Cerebellar nuclear complex (tissue), 1 donor: ENCODE measurements at places on chromosomes 2 and 18.

- DNase-seq: no peak
Measured at GRCh38 chr18:52363861-52364260, 23.9 kb downstream of the DCC start.

GRCh38 chr2:65430603-65431420, 1.6 kb downstream of the SPRED2 start:
- no peak for DNase-seq

DNA sequence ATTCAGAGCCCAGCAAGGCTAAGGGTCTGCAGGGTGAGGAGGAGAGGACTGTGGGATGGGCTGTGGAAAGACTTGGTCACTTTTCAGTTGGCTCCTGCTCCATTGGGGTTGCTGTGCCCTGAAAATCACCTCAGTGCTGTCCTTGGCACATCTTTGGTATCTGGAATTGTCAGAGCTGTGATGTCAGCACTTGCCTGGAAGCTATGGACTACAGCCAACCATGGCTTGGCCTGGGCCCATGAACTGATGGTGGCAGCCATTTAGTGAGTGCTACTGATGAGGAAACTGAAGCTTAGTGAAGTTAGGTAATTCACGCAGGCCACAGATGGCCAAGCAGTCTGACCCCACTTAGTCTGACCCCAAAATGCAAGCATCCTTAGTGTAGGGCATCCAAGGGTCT, 121.8 kb upstream of the SERPINE2 start:
- no peak for DNase-seq

DNA sequence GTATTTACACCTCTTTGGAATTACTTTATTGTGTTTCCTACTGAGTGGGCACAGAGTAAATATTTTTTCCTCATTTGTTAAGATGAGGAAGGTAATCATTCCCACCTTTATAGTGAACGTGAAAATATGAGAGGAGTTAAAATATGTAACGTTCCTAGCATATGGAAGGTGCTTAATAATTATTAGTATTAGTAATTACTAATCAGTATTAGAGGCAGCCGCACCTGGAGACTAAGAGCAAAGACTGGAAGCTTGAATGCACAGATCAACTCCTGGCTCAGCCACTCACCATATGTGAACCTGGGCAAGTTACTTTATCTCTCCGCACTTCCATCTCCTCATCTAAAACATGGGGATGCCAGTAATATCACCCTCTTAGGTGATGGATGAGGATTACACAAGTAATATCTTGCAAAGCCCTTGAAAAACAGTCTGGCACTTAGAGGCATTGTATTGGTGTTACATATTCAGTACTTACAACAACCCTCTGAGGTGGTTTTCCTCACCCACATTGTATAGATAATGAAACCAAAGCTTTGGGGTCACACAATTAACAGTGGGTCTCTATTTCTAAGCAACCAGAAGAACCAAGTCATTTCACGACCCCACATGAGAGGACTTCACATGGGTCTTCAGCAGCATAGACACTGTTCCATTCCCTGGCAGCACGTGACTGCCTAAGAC, 100.3 kb upstream of the KCTD1 start:
- no peak for DNase-seq

GRCh38 chr2:46663614-46664013, 184.2 kb downstream of the TMEM247 start:
- DNase-seq: no peak

DNA sequence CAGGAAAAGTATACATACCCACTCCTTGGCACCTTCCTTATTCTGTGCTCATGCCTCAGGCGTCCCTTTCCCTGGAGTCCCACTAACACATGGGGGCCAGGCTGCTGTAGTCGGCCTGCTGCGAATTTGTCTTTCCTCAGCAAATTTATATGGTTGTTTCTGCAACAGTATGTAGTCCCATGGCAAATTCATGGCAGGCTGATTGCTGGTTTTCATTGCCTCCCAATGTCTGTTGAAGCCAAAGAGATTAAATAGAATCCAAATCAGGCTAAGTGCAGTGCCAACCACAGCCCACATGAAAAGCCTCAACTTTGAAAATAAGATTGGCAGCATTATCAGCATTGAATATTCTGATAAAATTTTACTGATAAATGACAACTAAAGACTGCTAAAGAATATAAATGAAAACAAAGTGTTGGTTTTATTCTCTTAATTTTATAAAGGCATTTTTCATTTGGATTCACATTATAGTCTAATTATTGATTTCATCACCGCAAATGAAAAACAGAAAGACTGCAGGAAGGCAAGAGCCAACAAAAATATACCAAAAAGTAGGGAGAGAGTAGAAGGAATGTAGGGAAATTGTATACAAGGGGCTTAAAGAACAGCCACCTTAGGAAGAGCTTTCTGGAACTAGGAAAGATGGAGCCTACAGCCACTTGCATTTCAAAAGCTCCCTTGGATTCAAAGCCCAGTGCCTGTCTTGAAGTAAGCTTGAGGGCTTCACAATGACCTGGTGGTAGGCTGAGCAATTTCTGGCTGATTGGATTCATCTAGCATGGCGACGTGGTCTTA, 283.7 kb upstream of the MMADHC start:
- no peak for DNase-seq

- no peak for DNase-seq
Measured at GRCh38 chr2:78890935-78891334, 134.6 kb upstream of the REG3G start.

DNA sequence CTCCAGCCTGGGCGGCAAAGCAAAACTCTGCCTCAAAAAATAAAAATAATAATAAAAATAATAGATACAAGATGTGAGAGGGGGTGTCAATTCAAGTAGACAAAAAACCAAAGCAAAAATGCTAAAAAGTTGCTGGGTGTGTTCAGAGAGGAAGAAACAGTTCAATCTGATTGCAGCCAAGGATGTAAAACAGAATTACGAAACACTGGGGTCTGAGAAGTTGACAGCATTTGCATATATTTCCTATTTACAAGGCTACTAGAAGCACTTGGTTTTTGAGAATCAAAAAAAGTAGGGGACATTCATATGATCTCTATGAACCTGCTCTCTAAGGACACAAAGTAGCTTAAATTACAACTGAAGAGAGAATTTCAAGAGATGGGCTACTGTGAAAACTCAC, 7.6 kb downstream of the TRIP12 start:
- no peak for DNase-seq

DNA sequence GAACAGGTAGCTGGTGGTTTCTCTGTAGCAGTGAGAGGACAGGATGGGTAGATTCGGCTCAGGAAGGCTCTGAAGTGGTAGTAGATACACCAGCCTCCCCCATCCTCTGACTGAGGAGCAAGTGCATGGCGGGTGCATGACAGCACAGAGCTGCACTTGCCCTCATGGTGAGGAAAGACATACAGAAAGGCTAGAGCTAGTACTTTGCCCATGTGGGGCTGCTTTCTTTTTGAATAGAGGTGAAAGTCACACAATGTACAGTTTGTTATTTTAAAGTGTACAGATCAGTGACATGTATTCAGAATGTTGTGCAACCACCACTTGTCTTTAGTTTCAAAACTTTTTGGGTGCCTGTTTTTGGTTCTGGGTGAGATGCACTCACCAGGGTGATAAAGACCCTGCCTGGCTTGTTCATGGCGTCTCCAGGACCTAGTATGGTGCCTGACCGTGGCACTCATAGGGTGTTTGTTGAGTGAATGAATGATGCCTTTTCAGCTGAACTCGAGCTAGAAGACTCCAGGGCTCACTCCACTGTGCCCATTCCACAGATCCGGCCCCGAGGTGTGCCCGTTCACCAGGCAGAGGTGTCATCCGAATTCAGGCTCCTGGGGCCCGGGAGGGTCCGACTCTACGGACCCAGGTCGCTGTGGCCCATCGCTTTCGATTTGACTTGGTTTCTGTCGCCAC, 421 bp upstream of the VAMP5 start:
- DNase-seq: no peak

DNA sequence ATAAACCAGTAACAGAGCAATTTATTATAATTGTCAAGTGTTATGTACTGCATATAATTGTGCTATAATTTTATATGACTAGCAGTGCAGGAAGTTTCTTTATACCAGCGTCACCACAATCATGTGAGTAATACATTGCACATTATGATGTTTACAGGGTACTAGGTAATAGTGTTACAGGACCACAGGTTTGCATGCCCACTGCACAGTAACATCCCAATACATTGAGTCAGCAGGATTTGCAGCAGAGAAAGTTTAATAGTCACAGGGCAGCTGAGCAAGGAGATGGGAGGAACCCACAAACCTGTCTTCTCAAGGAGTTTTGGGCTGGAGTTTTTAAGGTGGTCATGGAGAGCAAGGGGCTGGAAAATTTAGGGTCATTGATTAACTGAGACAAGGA, 1042.9 kb upstream of the ACVR2A start:
- DNase-seq: no peak

- no peak for DNase-seq
Measured at GRCh38 chr2:162484551-162484950, 140.6 kb downstream of the GCA start.

- no peak for DNase-seq
Measured at GRCh38 chr2:126723281-126723815, 67.4 kb downstream of the GYPC start.

DNA sequence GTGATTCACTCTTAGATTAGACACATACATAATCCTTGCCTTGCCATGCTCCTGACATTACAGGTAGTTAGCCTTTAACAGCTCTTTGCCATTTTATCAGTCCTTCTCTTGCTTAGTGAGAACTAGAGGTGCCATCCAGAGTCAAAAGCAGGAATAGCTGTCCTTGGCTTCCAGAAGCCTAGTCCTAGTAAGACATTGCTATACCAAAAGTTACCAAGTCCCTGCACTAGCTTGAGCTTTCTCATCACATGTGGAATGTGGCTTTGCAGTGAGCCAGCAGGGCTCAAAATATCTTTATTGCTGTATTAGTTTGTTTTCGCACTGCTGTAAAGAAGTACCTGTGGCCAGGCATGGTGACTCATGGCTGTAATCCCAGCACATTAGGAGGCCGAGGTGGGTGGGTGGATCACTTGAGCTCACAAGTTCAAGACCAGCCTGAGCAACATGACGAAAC, 104.7 kb upstream of the NOSTRIN start:
- DNase-seq: no peak

DNA sequence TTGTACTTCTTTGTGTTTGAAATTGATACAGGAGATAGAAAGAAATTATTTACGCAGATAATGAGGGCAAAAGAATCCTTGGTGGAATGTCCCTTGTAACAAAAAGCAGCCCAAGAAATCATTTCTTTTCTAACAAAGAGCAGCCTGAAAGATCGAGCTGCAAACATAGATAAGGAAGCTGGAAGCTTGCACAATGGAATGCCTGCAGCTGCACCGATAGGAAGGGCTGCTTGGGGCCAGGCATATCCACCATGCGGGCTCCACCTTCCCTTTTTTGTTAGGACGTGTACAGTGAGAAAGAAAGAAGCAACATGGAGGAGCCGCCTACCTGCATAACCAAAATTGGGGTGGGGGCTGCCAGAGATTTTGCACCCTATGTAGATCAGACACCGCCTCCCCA, 568.7 kb downstream of the METTL4 start:
- DNase-seq: no peak

- DNase-seq: no peak
Measured at GRCh38 chr2:168138374-168138773, 109.0 kb downstream of the STK39 start.

GRCh38 chr18:48707636-48708296, 168.9 kb downstream of the CTIF start:
- DNase-seq: no peak

- no peak for DNase-seq
Measured at GRCh38 chr2:64035072-64035942, 16.1 kb upstream of the VPS54 start.

DNA sequence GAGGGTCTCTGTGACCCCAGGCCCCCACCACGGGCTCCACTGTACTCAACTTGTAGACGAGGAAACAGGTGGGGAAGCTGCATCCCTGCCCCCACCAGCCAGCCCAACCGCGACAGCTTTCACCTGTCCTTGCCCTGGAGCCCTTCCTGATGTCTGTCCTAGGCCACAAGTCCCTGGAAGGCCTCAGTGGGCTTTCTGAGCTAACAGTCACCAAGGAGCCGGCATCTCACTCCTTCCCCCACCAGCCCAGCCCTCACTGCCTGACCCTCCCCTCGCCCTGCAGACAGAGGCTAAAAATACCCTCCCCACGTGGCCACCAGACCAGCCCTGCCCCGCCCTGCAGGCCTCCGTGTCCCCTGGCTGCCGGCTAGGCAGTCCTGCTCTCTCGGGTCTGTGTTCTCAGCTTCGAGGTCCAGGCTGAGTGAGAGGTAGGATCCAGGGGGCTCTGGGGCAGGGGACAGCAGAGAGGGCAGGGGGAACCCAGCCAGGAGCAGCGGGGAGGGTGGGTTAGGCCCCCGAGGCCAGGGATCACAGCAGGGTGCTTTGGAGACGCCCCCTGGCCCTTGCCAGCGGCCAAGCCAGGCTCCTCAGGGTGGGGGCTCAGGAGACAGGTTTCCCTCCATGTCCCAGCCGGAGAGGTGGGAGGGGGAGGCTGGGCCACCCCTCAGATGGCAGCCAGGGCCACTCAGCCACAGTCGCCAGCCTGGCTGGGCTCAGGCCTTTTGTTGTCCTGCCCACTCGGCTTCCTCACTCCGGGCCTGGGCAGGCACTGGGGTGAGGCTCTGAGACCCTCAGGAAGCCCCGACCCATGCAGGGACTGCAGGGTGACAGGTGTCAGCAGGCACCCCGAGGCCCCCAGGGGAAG, at the start of gene KLHL30:
Gene KLHL30, plus strand, starts transcription at position 338 of the 865 bp plus-strand sequence. CDS start 2,087 bp downstream, outside the sequence.
- no peak for DNase-seq

GRCh38 chr2:226839161-226839560, 3.3 kb downstream of the RHBDD1 start:
- no peak for DNase-seq
